Stimulated activated CD8-positive, alpha-beta memory T cell treated with anti-CD3 and anti-CD28 coated beads, Interleukin-4, amount 100 ng/mL, for 48 hours (primary cell): ENCODE measurements at places on chromosomes 11 and 22.

DNA sequence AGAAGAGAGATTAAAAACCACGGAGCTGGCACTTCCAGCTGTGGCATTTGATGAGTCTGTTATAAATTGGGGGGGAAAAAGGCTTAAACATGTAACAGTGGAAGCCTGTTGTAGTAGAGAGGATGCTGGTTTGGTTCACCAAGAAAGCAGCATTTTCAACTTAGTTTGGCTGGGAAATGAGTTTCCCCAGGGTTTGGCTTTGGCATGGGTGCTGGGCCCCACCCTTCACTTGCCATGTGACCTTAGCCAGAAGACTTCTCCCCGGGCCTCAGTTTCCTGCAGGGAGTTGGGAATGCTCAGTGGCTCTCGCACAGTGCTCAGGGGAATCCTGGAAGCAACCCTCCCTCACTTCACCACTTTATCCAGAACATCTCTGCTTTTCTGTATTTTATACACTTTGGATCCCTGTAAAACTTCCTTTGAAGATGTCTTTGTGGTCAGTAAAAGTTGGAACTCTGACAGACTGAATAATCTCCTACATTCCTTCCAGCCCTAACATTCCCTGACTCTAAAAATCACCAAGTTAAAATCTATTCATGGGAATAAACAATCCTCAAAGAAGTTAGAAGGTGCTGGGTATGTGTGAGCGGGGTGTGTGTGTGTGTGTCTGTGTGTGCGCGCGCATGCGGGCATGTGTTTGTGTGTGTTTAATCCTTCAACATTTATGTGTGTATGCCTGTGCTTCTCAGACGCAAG lies 166.0 kb downstream of the TENM4 start:
- no peak for DNase-seq

GRCh38 chr11:119626197-119626841 lies 102.7 kb downstream of the NECTIN1 start:
- no peak for DNase-seq

- no peak for DNase-seq
Observed at GRCh38 chr11:69481393-69481844, at the start of gene LINC01488. LINC01488 (plus strand) TSS chr11:69481663.

DNA sequence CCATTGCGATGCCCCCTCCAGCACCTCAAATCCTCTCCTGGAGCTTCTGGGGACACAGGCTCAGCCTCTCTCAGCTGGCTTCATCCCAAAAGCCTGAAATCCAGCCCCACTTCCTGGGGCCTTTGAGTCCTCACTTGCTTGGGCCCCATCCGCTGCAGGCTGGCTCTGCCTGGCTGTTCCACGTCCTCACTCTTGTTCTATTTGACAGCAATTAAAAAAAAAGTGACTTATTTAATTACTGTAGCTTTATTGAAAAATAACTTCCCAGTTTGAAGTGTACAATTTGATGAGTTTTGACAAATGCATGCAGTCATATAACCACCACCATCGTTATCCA lies 27.2 kb downstream of the PARVG start:
- no peak for DNase-seq
